CD4-positive, alpha-beta T cell (primary cell): ENCODE measurements at places on chromosomes 13 and 19.

GRCh38 chr19:17125062-17125727, 49.6 kb downstream of the MYO9B start:
- DNase-seq: peak; percentile 6

DNA sequence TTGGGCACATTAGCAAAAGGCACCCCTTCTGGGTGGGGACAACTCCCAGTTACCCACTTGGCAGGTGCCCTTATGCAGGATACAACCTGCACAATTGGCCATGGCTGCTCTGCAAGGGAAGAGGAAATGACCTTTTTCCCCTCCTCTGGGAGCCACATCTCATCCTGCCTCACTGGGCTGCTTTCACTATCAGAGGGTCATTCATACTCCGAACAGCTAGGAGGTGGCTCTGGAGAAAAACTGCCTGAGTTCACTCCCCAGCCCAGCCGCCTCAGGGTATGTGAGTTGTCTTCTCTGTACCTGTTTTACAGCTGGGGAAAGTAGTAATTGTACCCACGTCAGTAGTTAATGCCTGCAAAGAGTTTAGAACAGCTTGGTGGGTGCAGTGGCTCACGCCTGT, 7.1 kb upstream of the ACTN4 start:
- DNase-seq: no peak

DNA sequence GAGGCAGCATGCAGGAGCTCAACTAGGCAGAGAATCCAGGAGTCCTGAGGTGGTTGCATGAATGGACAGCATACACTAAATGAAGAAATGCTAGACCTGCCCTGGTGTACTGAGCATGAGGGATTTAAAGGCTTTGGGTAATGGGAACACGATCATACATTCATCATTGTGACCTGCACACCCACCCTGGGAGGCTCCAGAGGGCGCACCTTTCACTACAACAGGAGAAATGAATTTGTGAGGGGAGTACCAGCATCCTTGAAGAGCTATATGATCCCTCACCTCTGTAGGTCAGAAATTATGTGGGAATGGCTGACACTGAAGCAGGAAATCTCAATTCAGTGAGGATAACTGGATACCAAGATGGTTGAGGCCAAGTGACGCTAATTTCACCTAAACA, 8.9 kb downstream of the KLK2 start:
- DNase-seq: no peak

GRCh38 chr19:47661611-47662010, 51.6 kb upstream of the EHD2 start:
- DNase-seq: no peak

GRCh38 chr13:89748716-89749115, 1598.8 kb upstream of the MIR17HG start:
- DNase-seq: no peak

GRCh38 chr19:40611096-40611495, 9.9 kb downstream of the LTBP4 start:
- DNase-seq: peak; percentile 53

- DNase-seq: no peak
These were observed 13.2 kb downstream of the CLEC4G start for GRCh38 chr19:7718668-7719067.

GRCh38 chr13:98796798-98797197, 44.3 kb upstream of the SLC15A1 start:
- DNase-seq: no peak

- DNase-seq: peak; percentile 71
These were observed 52.0 kb upstream of the NPAS1 start for GRCh38 chr19:46967578-46968032.

GRCh38 chr13:42396901-42397655, 125.1 kb downstream of the AKAP11 start:
- DNase-seq: no peak

GRCh38 chr19:54164369-54165068, 5.0 kb upstream of the LENG1 start:
- peak; percentile 46 for DNase-seq

- no peak for DNase-seq
These were observed 15.0 kb downstream of the NUFIP1 start for GRCh38 chr13:44974056-44974793.

DNA sequence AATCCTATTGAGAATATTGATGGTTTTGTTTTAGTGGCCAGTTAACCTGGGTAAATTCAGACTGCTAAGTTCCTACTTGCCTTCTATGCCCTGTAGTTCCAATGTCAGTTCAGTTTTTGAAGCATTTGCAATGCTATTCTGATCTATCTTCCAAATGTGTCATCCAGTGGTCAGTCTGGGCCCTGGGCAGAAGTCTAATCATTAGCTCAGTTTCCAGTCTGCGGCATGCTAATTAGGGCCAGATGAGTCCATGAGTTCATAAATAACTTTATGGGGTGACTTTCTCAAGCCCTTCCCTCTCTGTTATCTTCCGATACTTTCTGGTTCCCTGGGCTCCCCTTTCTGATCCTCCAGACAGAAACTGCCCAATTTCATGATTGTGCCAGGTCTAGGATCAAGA, 32.7 kb downstream of the FAM187B start:
- DNase-seq: no peak

DNA sequence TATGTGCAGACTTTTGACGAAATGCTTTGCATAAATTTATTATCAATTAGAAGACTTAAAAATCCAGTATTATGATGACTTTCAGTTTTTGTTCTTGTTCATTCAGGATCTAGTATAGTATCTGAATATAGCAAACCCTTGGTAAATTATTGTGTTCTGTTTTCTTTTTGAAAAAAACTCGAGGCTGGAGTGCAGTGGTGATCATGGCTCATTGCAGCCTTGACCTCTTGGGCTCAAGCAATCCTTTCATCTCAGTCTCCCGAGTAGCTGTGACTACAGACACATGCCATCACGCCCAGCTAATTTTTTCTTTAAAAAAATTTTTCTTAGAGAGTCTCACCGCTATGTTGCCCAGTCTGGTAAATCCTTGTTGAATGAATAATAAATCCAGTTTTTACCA, 4.6 kb downstream of the FARP1 start:
- DNase-seq: no peak

DNA sequence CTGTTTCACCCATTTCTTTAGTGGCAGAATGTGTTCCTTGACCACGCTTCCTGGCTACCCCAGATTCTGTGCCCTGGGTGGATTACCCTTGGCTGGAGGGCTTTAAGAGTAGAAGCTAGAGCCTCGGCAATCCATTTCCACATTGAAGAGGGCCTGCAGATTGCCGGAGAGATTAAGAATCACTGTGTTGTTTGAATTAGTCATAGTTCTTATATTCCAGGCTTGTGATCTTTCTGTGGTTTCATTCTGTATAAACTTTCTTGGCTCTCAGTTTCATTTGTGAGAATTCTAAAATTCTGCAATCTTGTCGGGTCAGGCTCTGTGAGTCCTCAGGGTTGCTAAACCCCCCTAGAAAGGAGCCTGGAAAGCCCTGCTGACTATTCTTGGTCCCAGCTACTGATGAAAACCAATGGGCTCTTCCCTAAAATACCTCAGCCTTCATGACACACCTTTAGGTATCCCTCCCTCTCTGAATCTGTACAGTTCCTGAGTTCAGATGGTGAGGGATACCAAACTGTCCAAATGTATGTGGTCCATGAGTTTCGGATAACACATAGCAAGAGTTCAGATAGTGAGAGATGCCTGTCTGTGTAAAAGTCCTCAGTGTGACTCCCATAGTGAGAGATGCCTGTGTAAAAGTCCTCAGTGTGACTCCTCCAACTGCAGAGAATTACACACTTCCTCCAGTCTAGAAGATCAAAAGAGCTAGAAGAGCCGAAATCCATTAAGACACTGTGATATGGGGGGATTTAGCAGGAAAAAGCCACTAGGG, 4.3 kb downstream of the PHF11 start:
- DNase-seq: no peak
